Stimulated activated CD8-positive, alpha-beta memory T cell treated with anti-CD3 and anti-CD28 coated beads, Interleukin-4, amount 100 ng/mL, for 1 hour (primary cell): ENCODE measurements at places on chromosomes 7 and 10.

- DNase-seq, result no peak
Measured at GRCh38 chr10:8539056-8539455, 484.6 kb downstream of the GATA3 start.

DNA sequence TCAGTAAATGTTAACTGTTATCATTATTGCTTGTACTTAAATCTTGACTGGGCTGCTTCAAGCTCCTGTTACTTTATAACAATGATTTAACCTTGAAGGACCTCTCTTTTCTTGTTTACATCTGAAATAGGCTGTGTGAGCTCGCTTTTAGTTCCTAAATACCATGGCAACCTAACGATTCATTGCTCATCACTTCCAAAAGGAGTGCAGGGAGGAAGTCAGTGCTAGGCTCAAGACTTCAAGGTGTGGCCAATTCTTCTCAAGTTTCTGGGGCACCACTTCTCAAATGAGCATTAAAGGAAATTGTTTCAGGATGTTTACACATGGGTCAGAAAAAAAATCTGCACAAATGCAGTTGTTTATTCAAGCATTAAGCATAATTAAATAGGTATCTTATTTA, 284.2 kb downstream of the MTERF1 start:
- no peak for DNase-seq

GRCh38 chr7:37482505-37482904, 33.8 kb upstream of the ELMO1 start:
- no peak for DNase-seq

- no peak for DNase-seq
Measured at GRCh38 chr10:85026878-85027467, 698.6 kb downstream of the CCSER2 start.
